ENCODE measurements at places on chromosomes 3 and 15.

- no peak for DNase-seq
Measured at GRCh38 chr15:66895794-66896453, 169.5 kb upstream of the SMAD3 start.

DNA sequence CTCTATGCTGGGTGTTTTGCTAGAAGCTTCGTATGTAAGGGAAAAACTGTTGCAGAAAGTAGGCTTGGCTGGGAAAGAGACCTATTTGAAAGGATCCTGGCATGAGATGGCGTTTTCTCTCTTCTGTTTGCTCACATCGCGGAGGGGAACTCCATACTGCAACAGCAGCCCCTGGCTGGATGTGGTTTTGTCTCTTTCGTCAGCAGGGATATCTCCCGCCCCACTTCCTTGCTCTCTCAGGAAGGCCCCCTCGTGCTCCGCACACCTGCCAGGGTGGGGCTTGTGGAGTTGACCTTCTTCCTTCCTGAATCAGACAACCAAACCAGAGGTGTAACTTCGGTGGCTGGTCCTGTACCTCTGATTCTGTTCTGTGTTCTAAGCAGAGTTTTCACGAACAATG, 26.4 kb upstream of the MYZAP start:
- no peak for DNase-seq

GRCh38 chr15:48928877-48929538, 34.7 kb downstream of the SHC4 start:
- peak; percentile 4 for DNase-seq

DNA sequence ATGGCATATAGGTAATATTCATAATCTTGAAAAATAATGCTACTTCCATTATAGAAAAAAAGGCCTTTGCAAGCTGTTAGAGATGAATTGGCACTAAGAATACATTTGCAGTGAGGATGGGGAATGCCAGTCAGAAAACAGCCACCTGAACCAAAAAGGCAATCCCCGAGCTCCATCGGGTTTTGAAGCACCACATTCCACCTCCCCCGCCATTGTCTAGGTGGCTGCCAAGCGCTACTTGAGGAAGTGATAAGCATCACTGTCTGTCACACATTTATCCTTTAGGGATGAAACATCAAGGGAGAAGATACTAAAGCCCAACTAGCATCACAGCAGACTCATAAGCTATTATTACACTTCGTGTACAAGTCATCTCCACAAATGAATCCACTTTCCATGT, 112.8 kb downstream of the OSBPL10 start:
- no peak for DNase-seq

GRCh38 chr3:186320862-186321568, 41.0 kb downstream of the DGKG start:
- DNase-seq: no peak
